ENCODE measurements at places on chromosomes 3 and 15. TPM values are rescaled to one million over a fixed set of nuclear protein-coding genes. Genes with fewer than 3 reads are reported as not detected.

Gene GOLGA8B
- total RNA-seq: 83.1 TPM

Gene CIDEC
- total RNA-seq: not detected

Gene SPINK8
- not detected for total RNA-seq

Gene OR4F6
- total RNA-seq: not detected

Gene EOMES
- not detected for total RNA-seq

Gene PYGO1
- total RNA-seq: 9.3 TPM

Gene CNTN6
- total RNA-seq: 2.2 TPM

Gene FETUB
- total RNA-seq: not detected

Gene FBXO40
- not detected for total RNA-seq

Gene PPP1R14D
- not detected for total RNA-seq

- no peak overlapping the region for H3K27ac ChIP-seq
- peak overlapping the region; percentile 92 for H3K4me3 ChIP-seq
- no peaks in the 10 kb centered on the region for H3K27me3 ChIP-seq
- peaks cover 59% of the 10 kb centered on the region for H3K4me1 ChIP-seq
- H3K36me3 ChIP-seq: peaks cover 3% of the 10 kb centered on the region
- no peak for DNase-seq
Measured at GRCh38 chr15:78875107-78875914, 2.6 kb downstream of the MORF4L1 start.

DNA sequence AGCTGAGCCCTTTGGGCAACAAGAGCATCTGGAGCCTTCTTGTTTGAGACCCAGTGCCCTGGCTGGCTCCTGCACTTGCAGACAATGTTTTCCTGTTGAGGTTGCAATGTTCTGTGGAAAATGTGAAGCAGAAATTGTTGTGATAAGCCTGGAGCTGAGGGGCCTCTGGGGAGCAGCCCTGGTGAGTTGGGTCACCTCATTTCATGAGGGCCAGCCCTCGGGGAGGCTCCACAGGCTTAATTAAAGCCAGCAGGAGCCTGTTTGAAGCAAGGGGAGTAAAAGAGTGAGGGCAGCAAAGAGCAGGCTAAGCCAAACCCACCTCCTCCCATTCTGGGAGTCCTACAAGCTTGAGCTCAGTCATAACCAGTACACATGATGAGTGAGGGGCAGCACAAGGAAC lies 154.3 kb downstream of the ALDH1A2 start:
- DNase-seq: no peak
- H3K4me1 ChIP-seq: no peaks in the 10 kb centered on the region
- no peaks in the 10 kb centered on the region for H3K36me3 ChIP-seq
- H3K27ac ChIP-seq: no peak overlapping the region
- H3K4me3 ChIP-seq: no peak overlapping the region
- H3K27me3 ChIP-seq: no peaks in the 10 kb centered on the region

GRCh38 chr15:31364301-31365031 lies 37.8 kb downstream of the KLF13 start:
- no peak overlapping the region for H3K27ac ChIP-seq
- H3K27me3 ChIP-seq: no peaks in the 10 kb centered on the region
- DNase-seq: peak; percentile 4
- H3K36me3 ChIP-seq: no peaks in the 10 kb centered on the region

GRCh38 chr3:129971351-129972052 lies 3.0 kb upstream of the TRH start:
- DNase-seq: peak; percentile 23
- H3K36me3 ChIP-seq: no peaks in the 10 kb centered on the region
- no peak overlapping the region for H3K27ac ChIP-seq
- H3K4me3 ChIP-seq: no peak overlapping the region

DNA sequence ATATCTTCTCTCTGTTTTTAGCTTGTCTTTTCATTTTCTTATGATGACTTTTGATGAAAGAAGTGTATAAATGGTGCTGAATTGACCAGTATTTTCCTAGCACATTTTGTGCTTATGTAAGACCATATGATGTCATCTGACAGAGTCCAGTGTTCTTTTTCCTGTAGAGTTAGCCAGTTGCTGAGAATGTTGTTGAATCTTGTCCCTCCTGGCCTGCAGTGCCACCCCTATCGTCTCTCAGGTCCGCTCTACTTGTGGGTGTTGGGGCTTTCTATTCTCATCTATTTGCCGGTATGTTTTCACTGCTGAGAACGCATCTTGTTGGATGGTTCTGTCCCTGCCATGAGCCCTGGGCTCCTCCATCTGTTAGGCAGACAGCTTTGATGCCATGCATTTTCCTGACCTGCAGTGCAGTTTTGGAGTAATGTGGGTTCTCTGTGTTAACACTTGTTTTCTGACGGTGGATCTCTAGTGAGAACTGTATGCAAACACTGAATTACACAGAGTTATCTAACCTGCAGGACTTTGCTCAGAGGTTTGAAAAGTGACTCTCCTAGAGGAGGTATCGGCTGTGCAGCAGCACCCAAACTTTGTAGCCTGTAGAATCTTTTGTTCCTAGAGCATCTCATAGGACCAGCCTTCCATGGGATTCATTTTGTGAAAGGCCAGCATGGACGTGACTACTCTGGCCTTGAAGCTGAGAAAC lies 44.6 kb downstream of the SLC6A20 start:
- DNase-seq: no peak
- H3K27me3 ChIP-seq: no peaks in the 10 kb centered on the region
- no peaks in the 10 kb centered on the region for H3K4me1 ChIP-seq
- no peak overlapping the region for H3K4me3 ChIP-seq

GRCh38 chr15:85725564-85725963 lies 69.2 kb downstream of the KLHL25 start:
- H3K27ac ChIP-seq: no peak overlapping the region
- no peaks in the 10 kb centered on the region for H3K27me3 ChIP-seq
- H3K4me3 ChIP-seq: no peak overlapping the region
- peaks cover 1% of the 10 kb centered on the region for H3K36me3 ChIP-seq
- DNase-seq: no peak

DNA sequence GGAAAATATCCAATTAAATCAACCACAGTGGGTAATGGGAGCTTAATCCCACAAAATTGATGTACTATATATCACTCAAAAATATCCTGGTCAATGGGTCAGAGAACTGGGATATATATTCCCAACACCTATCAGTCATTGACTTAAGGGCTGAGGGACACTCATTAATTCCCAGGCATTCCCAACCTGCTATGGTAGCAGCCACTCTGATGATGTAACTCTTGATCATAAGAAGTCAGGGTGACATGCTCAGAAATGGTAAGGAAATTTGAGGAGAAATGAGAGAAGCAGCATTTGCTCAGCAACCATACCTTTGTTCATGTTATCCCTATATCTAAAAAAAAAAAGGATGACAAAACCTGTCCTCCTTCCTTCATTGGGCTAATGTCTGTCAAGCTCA lies 3.1 kb upstream of the PLOD2 start:
- peaks cover 24% of the 10 kb centered on the region for H3K27me3 ChIP-seq
- H3K4me1 ChIP-seq: peaks cover 6% of the 10 kb centered on the region
- no peak for DNase-seq

DNA sequence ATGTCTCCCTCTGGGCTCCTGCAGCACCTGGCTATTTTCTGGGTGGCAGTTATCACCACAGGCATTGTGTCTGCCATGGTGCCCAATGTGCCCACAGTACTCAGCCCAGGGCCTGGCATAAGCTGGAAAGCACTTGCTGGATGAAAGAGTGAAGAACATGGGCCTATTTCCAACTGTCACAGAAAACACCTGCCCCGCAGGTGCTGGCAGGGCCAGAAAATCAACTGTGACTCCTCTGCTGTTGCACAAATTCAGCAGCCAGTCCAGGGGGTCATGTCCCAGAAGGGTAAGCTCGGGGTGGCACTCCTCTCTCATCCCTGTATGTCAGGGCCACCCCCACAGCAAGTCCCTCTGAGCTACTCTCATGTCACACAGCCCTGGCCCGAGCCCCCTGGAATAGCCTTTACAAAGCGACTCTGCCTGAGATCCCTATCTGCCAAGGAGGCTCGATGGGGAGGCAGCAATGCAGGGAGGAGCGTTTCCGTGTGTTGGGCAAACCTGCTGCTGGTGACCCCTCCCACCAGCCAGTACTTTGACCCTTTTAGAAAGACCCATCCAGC lies 16.9 kb downstream of the ITIH3 start:
- no peaks in the 10 kb centered on the region for H3K27me3 ChIP-seq
- DNase-seq: no peak
- no peak overlapping the region for H3K27ac ChIP-seq
- H3K36me3 ChIP-seq: no peaks in the 10 kb centered on the region
- no peaks in the 10 kb centered on the region for H3K4me1 ChIP-seq
- H3K4me3 ChIP-seq: no peak overlapping the region

DNA sequence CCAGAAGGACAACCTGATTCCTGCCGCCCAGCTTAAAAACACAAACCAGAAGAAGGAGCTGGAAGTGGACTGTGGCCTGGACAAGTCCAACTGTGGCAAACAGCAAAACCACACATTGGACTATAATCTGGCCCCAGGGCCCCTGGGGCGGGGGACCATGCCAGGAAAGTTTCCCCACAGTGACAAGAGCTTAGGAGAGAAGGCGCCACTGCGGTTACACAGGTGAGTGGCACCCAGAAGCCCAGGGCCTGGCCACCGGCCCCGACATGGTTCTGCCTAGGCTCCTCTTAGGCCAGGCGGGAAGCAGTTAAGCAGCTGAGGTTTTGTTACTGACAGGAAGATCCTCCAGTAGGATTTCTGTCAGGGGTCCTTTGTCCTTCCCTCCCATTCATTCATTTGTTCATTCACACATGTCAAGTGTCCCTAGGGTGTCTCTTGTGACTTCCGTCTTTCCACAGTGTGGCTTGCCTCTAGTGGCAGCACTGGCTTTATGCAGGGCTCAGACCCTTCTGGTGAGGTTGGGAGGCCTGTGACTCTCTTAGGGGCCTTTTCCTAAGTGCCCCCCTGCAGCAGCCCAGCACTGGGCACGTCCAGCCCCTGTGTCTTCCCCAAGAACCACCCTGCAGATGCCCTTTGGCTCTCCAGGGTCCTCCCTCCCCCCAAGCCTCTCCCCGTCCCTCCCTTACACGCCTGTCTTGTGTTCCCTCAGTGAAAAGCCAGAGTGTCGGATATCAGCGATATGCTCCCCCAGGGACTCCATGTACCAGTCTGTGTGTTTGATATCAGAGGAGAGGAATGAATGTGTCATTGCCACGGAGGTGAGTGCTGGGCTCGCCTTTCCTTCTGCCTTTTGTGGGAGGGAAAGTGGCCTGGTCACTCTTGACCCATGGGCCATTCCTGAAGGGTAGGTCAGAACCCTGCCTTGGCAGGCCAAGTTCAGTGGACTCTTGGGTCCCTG lies 7.8 kb downstream of the DLL4 start:
- peaks cover 8% of the 10 kb centered on the region for H3K4me1 ChIP-seq
- H3K4me3 ChIP-seq: no peak overlapping the region
- H3K36me3 ChIP-seq: no peaks in the 10 kb centered on the region
- H3K27me3 ChIP-seq: peaks cover 55% of the 10 kb centered on the region

DNA sequence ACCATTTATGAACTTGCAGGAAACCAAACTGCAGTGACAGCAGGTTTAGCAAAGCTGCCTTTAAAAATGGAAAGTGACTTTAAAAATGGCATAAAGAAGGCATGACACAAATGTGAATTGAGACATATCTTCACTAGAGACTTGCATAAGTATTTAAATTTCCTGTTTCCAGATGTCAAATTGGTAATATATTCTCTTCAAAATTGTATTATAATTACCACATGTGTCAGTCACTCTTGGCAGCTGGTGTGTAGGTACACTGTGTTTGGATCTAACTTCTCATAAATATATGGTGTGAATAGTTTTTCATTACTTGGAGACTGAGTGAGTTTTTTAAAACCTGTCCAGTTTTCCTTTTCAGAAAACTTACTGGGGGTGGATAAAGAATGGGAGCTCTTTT lies 636.2 kb upstream of the SGO1 start:
- no peaks in the 10 kb centered on the region for H3K36me3 ChIP-seq
- H3K27me3 ChIP-seq: no peaks in the 10 kb centered on the region
- no peak for DNase-seq
- H3K27ac ChIP-seq: no peak overlapping the region
- no peaks in the 10 kb centered on the region for H3K4me1 ChIP-seq

DNA sequence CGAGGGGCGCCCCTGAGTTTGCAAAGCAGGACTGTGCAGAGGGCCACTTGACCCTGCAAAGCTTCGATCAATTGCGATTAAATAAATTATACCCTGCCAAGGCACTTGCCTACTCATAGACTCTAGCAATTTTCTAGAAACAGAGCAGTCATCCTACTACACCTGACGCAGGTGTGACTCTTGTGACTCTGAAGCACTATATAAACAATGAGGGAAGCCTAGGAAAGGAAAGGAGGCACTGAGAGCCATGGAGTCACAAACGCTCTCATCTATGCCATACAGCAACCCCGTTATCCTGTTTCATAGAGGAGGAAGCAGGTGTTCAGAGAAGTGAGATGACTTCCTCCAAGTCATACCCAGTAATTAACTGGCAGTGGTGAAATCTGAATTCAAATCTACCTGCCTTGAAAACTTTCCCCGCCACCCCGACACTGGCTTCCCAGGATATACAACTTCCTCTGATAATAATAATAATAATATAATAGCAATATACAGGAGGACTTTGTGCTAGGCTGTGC lies 14.4 kb downstream of the ARHGEF3 start:
- H3K4me1 ChIP-seq: peaks cover 7% of the 10 kb centered on the region
- H3K27ac ChIP-seq: no peak overlapping the region
- no peaks in the 10 kb centered on the region for H3K36me3 ChIP-seq
- no peaks in the 10 kb centered on the region for H3K27me3 ChIP-seq
- H3K4me3 ChIP-seq: no peak overlapping the region

- no peaks in the 10 kb centered on the region for H3K4me1 ChIP-seq
- no peaks in the 10 kb centered on the region for H3K27me3 ChIP-seq
- no peaks in the 10 kb centered on the region for H3K36me3 ChIP-seq
- H3K4me3 ChIP-seq: no peak overlapping the region
- no peak overlapping the region for H3K27ac ChIP-seq
Measured at GRCh38 chr15:85993116-85993515, 86.6 kb upstream of the AGBL1 start.

GRCh38 chr3:13039213-13039896 lies 33.9 kb downstream of the IQSEC1 start:
- no peak for DNase-seq
- peaks cover 61% of the 10 kb centered on the region for H3K4me1 ChIP-seq
- H3K27ac ChIP-seq: no peak overlapping the region
- no peak overlapping the region for H3K4me3 ChIP-seq
- H3K36me3 ChIP-seq: no peaks in the 10 kb centered on the region
- H3K27me3 ChIP-seq: no peaks in the 10 kb centered on the region

DNA sequence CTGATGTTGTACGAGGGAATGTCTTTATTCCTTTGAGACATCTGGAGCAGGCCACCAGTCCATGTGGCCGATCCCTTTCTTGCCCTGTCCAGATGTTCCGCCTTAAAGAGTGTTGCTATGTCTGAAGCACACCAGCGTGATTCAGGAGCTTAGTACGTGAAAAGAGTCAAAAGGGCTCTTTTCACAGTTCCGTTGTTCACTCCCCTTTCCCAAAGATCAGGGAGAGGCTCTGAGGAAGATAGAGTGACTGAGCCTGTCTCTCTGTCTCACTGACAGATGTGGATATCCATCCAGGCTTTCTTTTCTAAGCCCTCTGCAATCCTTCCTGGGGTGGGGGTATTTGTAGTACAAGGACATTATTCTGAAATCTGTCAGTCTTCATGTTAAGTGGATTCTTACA lies 262.5 kb upstream of the LRTM1 start:
- no peak overlapping the region for H3K27ac ChIP-seq
- H3K4me1 ChIP-seq: no peaks in the 10 kb centered on the region
- peak; percentile 53 for DNase-seq
- H3K4me3 ChIP-seq: no peak overlapping the region
- H3K27me3 ChIP-seq: no peaks in the 10 kb centered on the region
